ENCODE measurements at places on chromosomes 2 and 18.
A peak's percentile ranks its signal among the peaks of the same experiment; 100 is the strongest.

GRCh38 chr2:156398176-156398575 is 38.0 kb upstream of the GPD2 start:
- no peak for DNase-seq

- DNase-seq, result no peak
Observed at GRCh38 chr2:1856475-1856874, 112.2 kb upstream of the PXDN start.

GRCh38 chr2:187962538-187962937 is 329.1 kb upstream of the GULP1 start:
- DNase-seq, result no peak

DNA sequence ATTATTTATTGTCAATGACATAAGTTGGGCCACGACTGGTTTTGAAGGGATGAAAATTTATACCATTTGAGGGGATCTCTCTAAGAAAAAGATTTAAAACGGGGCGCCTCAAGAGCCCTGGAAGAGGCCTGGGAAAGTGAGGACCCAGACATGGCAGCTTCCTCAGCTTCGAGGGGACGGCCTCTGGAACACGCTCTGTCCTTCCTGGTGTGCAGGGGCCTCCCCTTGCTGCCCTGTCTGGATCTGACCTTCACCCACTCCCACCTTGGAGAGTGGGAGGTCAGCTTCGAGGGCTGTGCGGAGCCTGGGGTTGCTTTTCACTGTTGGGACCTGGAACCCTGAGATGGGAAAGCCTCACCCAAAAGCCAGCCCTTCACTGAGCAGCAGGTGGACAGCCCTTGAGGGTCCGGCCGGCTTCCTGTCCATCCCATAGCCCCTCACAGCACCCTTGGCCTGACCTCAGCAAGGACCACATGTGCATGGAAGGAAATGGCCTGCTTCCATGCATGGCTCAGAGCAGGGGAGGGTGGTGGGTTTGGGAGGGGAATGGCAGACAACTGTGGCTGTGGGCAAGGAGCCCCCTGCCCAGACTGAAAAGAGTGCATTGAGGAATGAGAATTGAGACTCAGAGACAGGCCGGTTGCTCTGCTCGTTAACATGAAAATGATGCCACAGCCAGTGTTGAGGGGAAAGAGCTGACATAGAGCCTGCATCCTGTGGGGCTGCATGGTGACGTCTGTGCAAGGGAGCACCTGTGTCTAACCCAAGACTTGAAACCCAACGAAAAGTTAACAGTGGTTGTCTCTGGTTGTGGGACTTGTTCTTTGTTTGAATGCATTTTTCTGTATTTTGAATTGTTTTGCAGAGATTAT is 16.3 kb downstream of the FBLN7 start:
- DNase-seq, result peak; percentile 39

GRCh38 chr18:6748241-6748640 is 18.7 kb downstream of the ARHGAP28 start:
- no peak for DNase-seq

- DNase-seq, result no peak
Observed at GRCh38 chr2:101657787-101658186, 39.7 kb upstream of the MAP4K4 start.

DNA sequence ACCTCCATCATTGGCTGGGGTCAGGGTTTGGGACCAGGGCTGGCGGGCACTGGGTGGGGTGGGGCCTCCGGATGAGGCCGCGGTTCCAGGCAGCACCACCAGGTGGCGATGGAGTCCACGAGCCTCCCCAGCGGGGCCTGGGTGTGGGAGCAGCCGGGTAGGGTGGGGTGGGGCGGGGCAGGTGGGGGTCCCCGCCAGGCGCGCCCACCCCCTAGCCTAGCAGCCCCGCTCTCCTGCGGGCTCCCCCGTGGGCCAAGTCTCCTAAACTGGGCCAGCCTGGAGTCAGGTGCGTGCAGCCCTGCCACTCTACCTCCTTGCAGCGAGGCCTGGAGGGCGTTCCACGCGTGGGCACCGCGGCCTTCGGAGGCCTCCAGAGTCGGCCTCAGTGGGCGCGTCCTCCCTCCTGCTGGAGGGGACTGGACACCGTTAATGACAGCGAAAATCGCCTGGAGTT is 187.5 kb downstream of the TWIST2 start:
- DNase-seq, result peak; percentile 89

- no peak for DNase-seq
Observed at GRCh38 chr2:120785228-120785966, 49.7 kb downstream of the GLI2 start.

DNA sequence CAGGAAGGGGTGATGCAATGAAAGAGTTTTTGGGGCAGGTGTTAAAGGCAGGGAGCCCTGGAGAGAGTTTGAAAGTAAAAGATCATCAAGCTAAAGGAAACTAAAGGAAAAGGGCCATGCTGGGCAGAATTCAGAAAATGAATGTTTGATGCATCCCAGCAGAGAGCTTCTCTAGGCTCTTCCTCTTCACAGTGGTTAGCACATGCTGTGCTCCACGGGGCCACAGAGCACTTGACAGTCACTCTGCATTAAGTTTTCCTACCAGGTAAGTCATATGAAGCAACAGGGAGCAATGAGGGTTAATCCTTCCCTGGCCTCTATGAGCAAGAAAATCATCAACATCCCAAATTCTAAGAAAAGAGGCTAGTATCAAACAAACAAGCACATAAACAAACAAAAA is 895.2 kb downstream of the TRIB2 start:
- no peak for DNase-seq

DNA sequence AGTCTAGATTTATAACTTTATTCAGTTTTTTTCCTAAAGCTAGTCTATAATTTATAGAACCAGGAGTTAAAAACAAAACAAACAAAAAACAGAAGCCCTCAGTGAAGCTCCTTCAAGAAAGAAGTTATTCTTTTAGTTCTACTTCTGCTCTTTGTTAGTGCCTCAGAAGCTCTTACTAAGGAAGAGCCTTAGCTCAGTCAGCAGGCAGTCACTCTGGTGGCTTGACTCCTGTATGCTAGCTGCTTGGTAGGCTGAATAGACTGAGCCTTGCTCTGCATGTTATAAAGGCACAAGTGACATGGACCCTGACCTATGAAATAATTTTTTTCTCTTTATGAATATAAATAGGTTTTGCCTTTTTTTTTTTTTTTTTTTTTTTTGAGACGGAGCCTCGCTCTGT is 24.8 kb downstream of the NCOA1 start:
- DNase-seq, result no peak

DNA sequence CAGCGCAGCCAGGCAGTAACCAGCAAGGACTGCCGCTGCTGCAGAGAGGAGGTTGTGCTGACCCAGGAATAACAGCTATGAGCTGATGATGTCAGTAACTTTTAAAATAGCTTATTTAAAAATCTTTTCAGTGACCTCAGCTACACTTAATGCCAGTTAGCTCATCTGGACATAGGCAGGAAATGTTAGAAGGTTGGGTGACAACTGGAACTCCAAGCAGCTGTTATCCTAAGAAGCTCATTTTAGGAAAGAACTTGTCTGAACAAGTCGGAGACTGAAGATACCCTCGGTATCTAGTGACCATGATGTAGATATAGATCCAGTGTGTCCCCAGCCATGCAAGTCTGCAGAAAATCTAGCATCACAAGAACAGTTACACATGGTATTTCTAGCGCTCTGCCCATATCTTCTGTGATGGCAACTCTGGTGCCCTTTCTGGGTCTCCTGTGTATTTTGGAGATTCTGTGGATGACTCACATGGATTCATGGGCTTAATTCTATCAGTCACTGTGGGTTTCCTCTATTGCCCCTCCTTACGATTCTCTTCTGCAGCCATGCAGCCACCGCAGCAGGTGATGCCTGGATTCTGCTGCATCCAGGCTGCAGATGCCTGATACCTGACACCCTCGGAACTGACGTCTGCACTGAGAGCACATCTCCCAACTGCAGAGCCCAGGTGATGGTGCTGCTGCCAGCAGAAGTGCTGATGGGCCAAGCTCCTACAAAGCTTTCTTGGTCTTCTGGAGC is 19.8 kb upstream of the PLEK start:
- no peak for DNase-seq

GRCh38 chr18:23422751-23423418 is 30.2 kb upstream of the RIOK3 start:
- peak; percentile 37 for DNase-seq

DNA sequence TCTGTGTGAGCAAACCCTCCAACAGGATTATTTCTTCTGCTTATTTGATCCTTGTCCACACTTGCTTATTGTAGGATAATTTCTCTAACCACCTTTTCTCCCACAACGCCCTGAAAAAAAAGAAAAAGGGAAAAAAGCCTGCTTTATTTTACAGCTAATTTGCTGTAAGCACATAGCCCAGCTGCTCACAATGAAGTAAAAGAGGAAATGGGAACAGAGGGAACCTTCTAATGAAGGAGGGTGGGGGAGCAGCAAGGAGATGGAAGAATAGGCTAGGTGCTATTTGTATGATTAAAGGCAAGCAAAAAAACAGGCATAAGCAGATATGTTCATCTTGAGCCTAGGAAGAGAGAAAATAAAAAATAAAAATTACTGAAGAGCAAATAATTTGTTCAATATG is 331.6 kb downstream of the TXNL1 start:
- DNase-seq, result no peak

- no peak for DNase-seq
Observed at GRCh38 chr18:22914633-22915032, 18.5 kb upstream of the RBBP8 start.

- peak; percentile 45 for DNase-seq
Observed at GRCh38 chr2:152415231-152415642, 80.3 kb downstream of the FMNL2 start.

DNA sequence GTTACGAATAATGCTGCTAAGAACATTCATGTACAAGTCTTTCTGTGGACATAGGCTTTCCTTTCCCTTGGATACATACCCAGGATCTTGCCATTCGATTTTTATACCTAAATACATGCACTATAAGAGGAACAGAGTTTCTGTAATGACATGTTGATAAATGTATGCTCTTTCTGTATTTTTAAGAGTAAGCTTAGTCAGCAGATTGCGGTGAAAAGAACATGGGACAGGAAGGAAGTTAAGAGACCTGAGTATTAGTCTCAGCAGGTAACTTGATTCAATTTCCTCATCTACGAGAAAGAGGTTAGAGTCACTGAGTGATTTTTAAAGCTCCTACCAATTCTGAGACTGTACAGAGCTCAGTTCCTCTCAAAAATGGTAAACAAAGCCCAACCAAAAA is 2.6 kb upstream of the TLK1 start:
- DNase-seq, result no peak

DNA sequence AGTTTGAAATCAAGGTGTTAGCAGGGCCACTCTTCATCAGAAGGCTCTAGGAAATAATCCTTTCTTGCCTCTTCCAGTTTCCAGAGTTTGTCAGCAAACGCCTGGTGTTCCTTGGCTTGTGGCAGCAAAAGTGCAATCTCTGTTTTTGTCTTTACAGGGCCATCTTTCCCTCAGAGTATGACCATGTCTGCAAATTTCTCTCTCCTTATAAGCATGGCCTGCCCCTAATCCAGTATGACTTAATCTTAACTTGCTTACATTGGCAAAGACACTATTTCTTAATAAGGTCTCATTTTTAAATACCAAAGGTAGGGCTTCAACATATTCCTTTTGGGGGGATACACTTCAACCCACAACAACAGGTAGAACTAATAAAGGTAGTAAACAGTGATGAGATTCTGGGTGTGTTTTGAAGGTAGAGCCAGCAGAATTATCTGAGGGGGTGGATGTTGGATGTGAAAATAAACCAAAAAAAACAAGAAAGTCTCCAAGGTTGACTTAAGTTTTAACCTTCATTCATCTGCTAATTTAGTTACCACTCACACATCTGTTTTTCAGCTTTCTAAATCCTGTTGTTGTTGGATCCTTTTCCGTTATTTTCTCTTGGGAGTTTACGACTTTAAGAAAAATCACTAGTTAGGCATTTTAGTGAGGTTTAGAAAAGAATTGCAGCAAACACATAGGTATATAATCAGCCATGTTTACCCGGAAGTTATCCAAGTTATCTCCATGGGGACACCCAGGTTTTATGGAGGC is 234.4 kb upstream of the FIGN start:
- DNase-seq, result no peak

GRCh38 chr2:96089356-96090195 is 26.8 kb downstream of the ADRA2B start:
- peak; percentile 5 for DNase-seq

DNA sequence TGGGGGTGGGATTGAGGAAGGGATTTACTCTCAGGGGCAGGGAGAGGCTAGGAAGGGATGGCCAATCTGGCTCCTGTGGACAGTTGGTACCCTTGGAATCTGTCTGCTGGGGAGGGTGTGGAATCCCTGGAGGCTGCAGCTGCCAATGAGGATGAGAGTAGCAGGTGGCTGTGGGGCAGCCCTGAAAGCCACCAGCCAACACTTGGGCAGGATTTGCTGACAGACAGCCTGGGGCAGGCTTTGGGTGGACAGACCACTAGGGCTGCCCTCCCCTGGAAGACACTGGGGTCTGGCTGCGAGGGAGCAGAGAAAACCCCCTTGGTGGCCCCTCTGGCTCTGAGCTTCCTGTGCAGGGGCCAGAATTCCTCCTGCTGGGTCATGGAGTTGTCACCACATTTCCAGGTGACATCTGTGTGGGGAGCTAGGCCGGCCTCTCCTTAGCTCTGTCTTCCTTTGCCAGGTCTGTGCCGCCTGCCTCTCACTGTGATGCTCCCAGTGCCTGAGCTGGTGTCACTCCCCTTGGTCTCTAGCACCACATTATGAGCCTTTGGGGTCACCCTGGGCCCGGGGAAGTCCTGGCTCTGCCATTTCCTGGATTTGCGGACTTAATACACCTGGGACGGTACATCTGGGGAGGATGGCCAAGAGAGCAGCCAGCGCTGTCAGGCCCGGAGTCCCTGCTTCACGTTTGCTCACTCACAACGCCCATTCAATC is 13.4 kb upstream of the ARHGEF4 start:
- DNase-seq, result no peak

Measured in stimulated activated CD8-positive, alpha-beta memory T cell treated with anti-CD3 and anti-CD28 coated beads, Interleukin-4, amount 100 ng/mL, for 48 hours (primary cell).